ENCODE measurements at places on chromosomes 5 and 9. TPM values are rescaled to one million over a fixed set of nuclear protein-coding genes. Genes with fewer than 3 reads are reported as not detected.

GRCh38 chr5:107601076-107601475 lies 69.7 kb downstream of the EFNA5 start:
- no peak for DNase-seq
- peaks cover 53% of the 10 kb centered on the region for H3K4me1 ChIP-seq
- H3K4me3 ChIP-seq = no peak overlapping the region
- no peaks in the 10 kb centered on the region for H3K36me3 ChIP-seq
- no peak overlapping the region for H3K27ac ChIP-seq
- peaks cover 2% of the 10 kb centered on the region for H3K27me3 ChIP-seq

GRCh38 chr9:99042620-99043019 lies 62.3 kb upstream of the TGFBR1 start:
- H3K4me1 ChIP-seq = no peaks in the 10 kb centered on the region
- H3K4me3 ChIP-seq = no peak overlapping the region

- peaks cover 5% of the 10 kb centered on the region for H3K36me3 ChIP-seq
- H3K4me1 ChIP-seq = no peaks in the 10 kb centered on the region
- no peak overlapping the region for H3K4me3 ChIP-seq
- H3K27me3 ChIP-seq = no peaks in the 10 kb centered on the region
- no peak for DNase-seq
Measured at GRCh38 chr5:93378073-93378472, 202.9 kb downstream of the NR2F1-AS1 start.

The S100Z gene
- not detected for total RNA-seq

The TRPM6 gene
- total RNA-seq = 1.7 TPM

The ZBTB43 gene
- total RNA-seq = 16.8 TPM

The MAPK9 gene
- total RNA-seq = 47.4 TPM

- H3K27ac ChIP-seq = no peak overlapping the region
- H3K36me3 ChIP-seq = no peaks in the 10 kb centered on the region
- H3K4me3 ChIP-seq = peak overlapping the region; percentile 69
- H3K27me3 ChIP-seq = peaks cover 6% of the 10 kb centered on the region
- DNase-seq = no peak
Measured at GRCh38 chr9:21560281-21560745, 78.2 kb upstream of the IFNE start.

DNA sequence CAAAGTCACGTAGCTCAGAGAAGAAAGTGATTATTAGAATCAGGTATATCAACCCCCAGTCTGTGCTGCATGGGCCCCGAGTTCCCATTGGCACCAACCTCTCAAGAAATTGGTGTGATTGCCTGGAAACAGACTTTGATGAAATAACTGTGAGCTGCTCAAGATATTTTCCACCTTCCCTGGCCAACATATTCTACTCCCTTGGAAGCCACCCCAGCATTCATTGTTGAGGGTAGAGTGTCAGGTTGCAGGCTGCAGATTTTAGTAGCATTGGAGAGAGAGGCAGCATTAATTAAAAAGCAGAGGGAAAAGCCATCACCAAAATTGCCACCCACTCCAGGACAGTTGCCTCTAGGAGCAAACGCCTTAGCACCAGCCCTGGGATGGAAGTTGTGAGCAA lies 154.2 kb upstream of the TNPO1 start:
- peaks cover 2% of the 10 kb centered on the region for H3K4me1 ChIP-seq
- peaks cover 9% of the 10 kb centered on the region for H3K36me3 ChIP-seq
- H3K27ac ChIP-seq = no peak overlapping the region
- no peak for DNase-seq
- H3K27me3 ChIP-seq = no peaks in the 10 kb centered on the region
- H3K4me3 ChIP-seq = no peak overlapping the region

- H3K4me3 ChIP-seq = no peak overlapping the region
- no peak for DNase-seq
- H3K27me3 ChIP-seq = peaks cover 12% of the 10 kb centered on the region
Measured at GRCh38 chr5:132459983-132460838, 30.4 kb downstream of the IRF1 start.

DNA sequence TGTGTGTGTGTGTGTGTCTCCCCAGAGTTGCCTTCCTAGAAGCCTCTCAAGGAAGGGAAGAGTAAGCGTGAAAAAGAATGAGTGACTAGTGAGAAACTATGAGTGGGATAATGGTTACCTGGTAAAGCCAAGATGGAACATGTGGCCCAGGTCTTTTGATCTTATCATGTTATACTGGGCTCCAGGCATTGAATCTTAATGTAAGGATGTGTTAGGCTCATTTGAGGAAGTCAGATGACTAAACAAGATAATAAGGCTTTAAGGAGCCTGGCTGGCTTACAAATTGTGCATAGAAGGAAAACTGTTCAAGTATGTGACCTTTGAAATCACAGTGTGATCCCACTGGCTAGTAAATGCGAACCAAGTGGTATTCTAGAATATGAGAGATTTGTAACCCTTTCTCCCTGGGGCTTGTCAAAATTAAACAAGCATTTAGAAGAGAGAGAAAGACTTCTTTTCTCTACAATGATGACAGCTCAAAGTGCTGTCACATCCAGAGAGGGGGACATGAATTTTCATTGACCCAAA lies 29.9 kb upstream of the HMHB1 start:
- DNase-seq = no peak
- no peaks in the 10 kb centered on the region for H3K27me3 ChIP-seq
- no peak overlapping the region for H3K27ac ChIP-seq
- H3K4me1 ChIP-seq = no peaks in the 10 kb centered on the region
- H3K36me3 ChIP-seq = no peaks in the 10 kb centered on the region
- H3K4me3 ChIP-seq = no peak overlapping the region

The SLC6A7 gene
- total RNA-seq = not detected

GRCh38 chr5:38867416-38867815 lies 21.6 kb downstream of the OSMR start:
- H3K27me3 ChIP-seq = no peaks in the 10 kb centered on the region
- H3K36me3 ChIP-seq = peaks cover 15% of the 10 kb centered on the region
- H3K4me3 ChIP-seq = no peak overlapping the region
- DNase-seq = no peak
- no peak overlapping the region for H3K27ac ChIP-seq

GRCh38 chr5:120304663-120305062 lies 159.4 kb upstream of the PRR16 start:
- no peaks in the 10 kb centered on the region for H3K4me1 ChIP-seq
- no peak for DNase-seq
- no peaks in the 10 kb centered on the region for H3K36me3 ChIP-seq
- no peaks in the 10 kb centered on the region for H3K27me3 ChIP-seq

GRCh38 chr5:112228667-112229066 lies 190.4 kb downstream of the EPB41L4A start:
- no peaks in the 10 kb centered on the region for H3K36me3 ChIP-seq

GRCh38 chr5:39140558-39141168 lies 66.5 kb upstream of the RICTOR start:
- H3K27me3 ChIP-seq = no peaks in the 10 kb centered on the region
- no peak overlapping the region for H3K4me3 ChIP-seq
- no peaks in the 10 kb centered on the region for H3K36me3 ChIP-seq

The ZBTB34 gene
- 21.0 TPM for total RNA-seq

DNA sequence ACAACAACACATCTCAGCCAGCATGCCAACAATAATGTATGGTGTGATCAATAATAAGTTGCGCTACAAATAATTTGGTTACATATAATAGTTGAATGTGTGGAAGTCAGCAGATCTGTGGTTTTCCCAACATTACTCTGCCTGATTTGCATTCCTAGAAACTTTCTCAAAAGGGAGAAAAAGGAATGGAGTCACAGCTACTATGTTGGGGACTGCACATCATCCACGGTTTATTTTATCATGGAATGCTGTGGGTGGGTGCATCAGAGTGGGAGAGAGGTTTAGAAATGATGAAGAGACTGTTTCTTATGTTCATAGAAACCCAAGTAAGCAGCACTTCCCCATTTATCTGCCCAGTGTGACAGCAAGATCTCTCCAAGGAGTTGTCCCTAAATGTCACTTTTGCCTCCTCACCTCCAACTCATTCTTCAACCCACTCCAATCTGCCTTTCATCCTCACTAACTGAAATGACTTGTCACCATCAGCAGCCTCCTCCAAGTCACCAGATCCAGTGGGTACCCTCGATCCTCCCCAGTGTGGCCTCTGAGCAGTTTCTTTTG lies 2.8 kb upstream of the SPOCK1 start:
- H3K36me3 ChIP-seq = no peaks in the 10 kb centered on the region
- H3K4me3 ChIP-seq = no peak overlapping the region
- peaks cover 3% of the 10 kb centered on the region for H3K27me3 ChIP-seq
- DNase-seq = no peak
- H3K27ac ChIP-seq = no peak overlapping the region

GRCh38 chr5:111271885-111272284 lies 47.7 kb downstream of the CAMK4 start:
- no peaks in the 10 kb centered on the region for H3K4me1 ChIP-seq
- H3K27me3 ChIP-seq = no peaks in the 10 kb centered on the region
- H3K36me3 ChIP-seq = no peaks in the 10 kb centered on the region
- H3K4me3 ChIP-seq = no peak overlapping the region
- no peak overlapping the region for H3K27ac ChIP-seq

- H3K4me1 ChIP-seq = peaks cover 79% of the 10 kb centered on the region
- H3K4me3 ChIP-seq = peak overlapping the region; percentile 93
- peak; percentile 49 for DNase-seq
Measured at GRCh38 chr9:38415856-38416255, 8.4 kb downstream of the IGFBPL1 start.

DNA sequence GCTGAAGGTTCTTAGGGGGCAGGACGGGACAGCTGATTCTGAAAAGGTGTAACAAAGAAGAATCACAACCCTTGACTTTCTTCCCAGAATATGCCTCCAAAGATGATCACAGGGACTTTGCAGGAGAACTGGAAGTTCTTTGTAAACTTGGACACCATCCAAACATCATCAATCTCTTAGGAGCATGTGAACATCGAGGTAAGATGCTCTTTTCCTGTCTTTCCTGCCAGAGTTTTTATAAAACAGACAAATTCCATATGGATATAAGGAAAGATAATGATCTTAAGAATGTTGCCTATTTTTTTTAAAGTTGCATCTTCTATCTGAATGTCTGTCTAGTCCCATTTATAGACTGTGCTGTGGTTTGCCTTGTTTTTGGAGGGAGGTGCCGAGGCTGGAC lies 87.9 kb downstream of the EQTN start:
- peaks cover 11% of the 10 kb centered on the region for H3K4me1 ChIP-seq
- DNase-seq = no peak
- H3K36me3 ChIP-seq = no peaks in the 10 kb centered on the region

DNA sequence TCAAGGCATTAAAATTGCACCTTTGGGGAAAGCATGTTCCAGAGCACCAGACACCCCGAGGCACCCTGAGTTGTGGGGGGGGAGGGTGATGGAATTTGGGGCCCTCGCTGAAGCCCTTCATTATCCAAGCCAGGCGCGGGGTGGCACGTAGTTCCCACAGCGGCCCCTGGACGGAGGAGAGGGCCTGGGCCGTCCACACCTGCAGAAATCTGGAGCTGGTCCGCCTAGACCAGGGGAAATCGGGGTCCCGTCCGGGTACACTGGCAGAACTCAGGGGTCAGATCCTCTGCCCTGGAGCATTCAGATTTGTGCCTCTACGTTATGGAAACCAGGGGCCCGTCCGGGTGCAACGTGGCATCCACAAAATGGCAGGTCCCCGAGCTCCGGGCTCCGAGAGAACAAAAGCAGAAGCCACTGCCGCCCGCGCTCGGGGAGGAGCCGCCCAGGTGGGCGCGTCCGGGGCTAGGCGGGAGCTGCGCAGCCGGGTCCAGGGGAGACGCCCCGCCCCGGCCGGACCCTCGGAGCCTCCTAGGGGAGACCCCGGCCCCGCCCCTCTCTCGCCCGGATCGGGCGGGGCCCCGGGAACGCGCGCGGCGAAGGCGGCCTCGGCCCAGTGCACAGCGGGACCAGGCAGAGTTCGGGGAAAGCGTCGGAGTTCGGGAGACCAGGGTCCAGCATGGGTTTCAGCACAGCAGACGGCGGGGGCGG lies at the start of gene PLEKHG4B:
Gene PLEKHG4B (plus strand): TSS at position 613 of the 708 bp plus-strand sequence. CDS start 64 bp downstream, at position 677.
- H3K4me1 ChIP-seq = peaks cover 16% of the 10 kb centered on the region
- peaks cover 6% of the 10 kb centered on the region for H3K27me3 ChIP-seq
- peak; percentile 85 for DNase-seq
- H3K27ac ChIP-seq = peak within 1 kb of the TSS; percentile 72
- H3K36me3 ChIP-seq = no peaks in the 10 kb centered on the region

DNA sequence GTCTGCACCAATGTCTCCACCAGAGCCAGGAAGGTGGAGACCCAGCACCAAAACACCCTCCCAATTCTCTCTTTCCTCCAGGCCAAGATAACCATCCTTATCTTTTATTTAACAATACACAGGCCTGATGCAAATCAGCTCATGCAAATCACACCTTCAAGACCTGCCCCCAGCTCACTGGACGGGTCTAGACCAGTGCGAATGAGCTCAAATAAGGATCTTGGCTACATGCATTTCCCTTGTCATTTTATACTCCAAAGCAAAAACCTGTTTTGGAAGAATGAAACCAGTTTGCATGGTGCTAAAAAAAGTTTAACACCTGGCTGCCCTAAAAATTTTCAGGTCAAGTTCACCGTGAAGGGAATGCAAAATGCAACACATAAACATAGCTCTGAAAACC lies 31.9 kb upstream of the DAPK1 start:
- H3K36me3 ChIP-seq = no peaks in the 10 kb centered on the region
- H3K4me1 ChIP-seq = peaks cover 7% of the 10 kb centered on the region
- no peak overlapping the region for H3K4me3 ChIP-seq

The INSL4 gene
- total RNA-seq = not detected

The TPPP gene
- total RNA-seq = 44.5 TPM

DNA sequence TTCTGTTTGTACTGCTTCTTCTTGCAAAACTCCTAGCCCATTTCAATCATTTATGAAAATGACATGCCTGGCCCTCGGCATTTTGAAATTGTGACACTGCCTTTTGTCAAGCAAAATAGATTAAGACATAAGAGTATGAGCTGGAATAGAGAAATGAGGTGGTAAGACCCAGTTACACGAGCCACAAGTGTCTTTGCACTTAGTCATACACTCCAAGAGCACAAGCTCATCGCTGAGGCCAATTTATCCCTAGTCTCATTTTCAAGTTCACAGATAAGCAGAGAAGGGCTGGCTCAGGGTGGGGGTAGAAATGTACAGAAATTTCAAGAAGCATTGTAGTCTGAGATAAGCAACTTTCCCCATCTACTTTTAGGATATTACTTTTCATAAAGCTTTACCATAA lies 40.6 kb upstream of the MAP1B start:
- no peaks in the 10 kb centered on the region for H3K36me3 ChIP-seq
- H3K4me1 ChIP-seq = peaks cover 48% of the 10 kb centered on the region
- peak overlapping the region; percentile 66 for H3K4me3 ChIP-seq
- H3K27ac ChIP-seq = peak overlapping the region; percentile 28

The SH3GL2 gene
- total RNA-seq = 8.1 TPM

DNA sequence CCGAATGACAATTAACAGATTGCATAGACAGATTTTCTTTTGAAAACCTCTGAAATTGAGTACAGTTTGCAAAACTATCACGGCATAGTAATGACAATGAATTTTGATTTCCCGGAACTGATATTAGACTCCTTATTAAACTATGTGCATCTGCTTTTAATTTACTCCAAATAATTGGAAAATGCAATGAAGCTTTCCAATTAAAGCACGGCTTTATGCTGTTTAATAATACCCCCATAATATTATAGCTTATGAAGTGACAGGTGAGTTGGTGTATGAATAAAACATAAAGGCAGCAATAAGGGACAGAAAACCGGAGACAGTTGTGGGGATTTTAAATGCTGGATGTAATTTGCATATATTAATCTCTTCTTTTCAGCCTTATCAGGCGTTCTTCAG lies 110.6 kb downstream of the MVB12B start:
- H3K4me1 ChIP-seq = peaks cover 30% of the 10 kb centered on the region
- H3K27me3 ChIP-seq = no peaks in the 10 kb centered on the region
- no peaks in the 10 kb centered on the region for H3K36me3 ChIP-seq
- no peak for DNase-seq

- H3K4me3 ChIP-seq = no peak overlapping the region
- no peak overlapping the region for H3K27ac ChIP-seq
- no peaks in the 10 kb centered on the region for H3K36me3 ChIP-seq
- no peaks in the 10 kb centered on the region for H3K4me1 ChIP-seq
Measured at GRCh38 chr5:60382716-60383115, 317.2 kb downstream of the DEPDC1B start.

The CCDC192 gene
- total RNA-seq = not detected

- H3K27ac ChIP-seq = no peak overlapping the region
- DNase-seq = no peak
- no peaks in the 10 kb centered on the region for H3K36me3 ChIP-seq
- no peak overlapping the region for H3K4me3 ChIP-seq
- no peaks in the 10 kb centered on the region for H3K27me3 ChIP-seq
Measured at GRCh38 chr5:97636766-97637165, 453.7 kb upstream of the RIOK2 start.
